ENCODE measurements at places on chromosomes 12 and 14.

DNA sequence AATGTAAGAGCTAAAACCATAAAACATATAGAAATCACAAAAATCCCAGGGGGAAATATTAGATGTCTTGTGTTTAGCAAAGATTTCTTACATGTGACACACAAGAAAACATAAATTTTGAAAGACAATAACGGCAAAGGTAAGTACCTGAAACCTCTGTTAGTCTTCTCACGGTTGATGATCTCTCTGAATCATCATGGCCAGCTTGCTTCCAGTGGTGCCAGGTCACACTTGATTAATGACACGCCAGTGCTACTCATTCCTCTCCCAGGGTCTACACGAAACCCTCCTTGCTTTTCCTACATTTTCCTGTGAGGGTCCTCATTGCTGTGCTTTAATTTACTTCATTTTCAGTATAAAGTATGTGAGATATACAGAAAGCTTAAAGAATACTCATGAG, 114.4 kb upstream of the PARP11 start:
- DNase-seq, result no peak

GRCh38 chr12:110656071-110656655, 32.8 kb downstream of the HVCN1 start:
- DNase-seq, result no peak

GRCh38 chr12:120529641-120530417, 871 bp upstream of the COQ5 start:
- peak; percentile 87 for DNase-seq

DNA sequence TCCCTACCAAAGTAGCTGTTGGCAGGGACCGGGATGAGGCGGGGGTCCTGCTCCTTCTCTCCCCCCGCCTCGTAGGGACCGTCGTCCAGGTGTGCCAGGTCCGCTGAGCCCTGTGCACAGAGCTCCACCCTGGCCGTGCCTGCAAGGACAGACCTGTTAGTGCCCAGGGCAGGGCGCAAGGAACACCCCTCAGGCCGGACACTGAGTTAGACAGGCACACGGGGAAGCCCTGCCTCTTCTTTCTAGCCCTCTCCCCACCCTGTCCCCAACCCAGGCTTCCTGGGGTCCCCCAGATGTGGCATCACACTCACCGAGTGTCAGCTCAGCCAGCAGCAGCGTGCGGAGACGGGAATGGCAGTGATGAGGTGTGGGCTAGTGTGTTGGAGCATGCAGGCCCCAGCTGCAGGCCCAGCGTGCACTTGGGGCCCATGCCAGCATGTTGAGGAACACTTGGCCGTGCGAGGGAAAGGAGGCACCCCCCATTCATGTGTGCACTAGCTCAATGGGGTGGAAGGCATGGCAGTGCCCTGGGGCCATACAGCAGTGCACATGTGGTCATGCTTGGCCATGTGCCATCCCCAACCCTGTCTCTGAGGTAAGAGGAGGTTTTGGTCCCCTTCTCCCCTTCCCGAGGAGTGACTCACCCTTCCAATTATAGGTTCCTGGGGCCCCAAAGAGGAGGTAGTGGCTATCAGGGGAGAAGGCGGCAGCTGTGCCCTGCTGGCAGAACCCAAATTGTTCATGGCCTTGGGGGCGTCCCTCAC, 7.3 kb downstream of the ITGA7 start:
- no peak for DNase-seq

DNA sequence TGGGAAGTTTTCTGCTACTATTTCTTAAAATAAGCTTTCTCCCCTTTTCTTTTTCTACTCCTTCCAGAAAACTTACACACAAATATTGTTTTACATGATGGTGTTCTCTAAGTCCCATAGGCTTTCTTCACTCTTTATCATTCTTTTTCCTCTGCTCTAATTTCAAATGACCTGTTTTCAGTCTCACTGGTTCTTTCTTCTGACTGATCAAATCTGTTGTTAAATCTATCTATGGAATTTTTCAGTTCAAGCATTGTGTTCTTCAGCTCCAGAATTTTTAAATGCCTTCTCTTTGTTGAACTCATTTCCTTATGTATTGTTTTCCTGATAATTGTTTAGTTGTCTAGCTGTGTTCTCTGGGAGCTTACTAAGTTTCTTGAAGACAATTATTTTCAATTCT, 29.5 kb upstream of the CNOT2 start:
- no peak for DNase-seq

DNA sequence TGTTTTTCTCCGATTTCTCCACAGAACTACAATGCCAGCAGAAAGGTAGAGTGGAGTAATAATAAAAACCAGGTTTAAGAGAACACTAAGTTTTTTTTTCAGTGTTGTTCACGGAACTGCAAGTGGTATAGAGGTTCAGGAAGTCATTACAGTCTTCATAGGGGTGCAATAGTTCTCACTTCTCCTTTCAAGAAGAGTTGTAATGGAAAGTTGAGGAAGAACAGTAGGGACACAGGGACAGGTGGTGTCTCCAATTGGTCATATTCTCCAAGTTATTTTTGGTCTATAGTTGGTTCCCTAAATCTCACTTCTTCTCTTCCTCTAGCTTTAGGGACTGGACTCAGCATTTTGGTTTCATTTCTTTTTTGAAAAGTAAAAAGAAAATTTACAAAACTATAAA, 894.0 kb downstream of the NRXN3 start:
- peak; percentile 35 for DNase-seq

- DNase-seq, result no peak
Observed at GRCh38 chr12:116278279-116278626, 760 bp upstream of the MED13L start.

GRCh38 chr14:94768521-94769390, 1.2 kb downstream of the GSC start:
- peak; percentile 45 for DNase-seq

All from suppressor macrophage treated with lipopolysaccharide for 1 hour (primary cell).